Activated B cell treated with CpG ODN at 0.5 μM for 24 hours (primary cell): ENCODE measurements at places on chromosomes 16 and 17.

GRCh38 chr16:10321407-10322387, 64.2 kb upstream of the ATF7IP2 start:
- DNase-seq, result no peak

DNA sequence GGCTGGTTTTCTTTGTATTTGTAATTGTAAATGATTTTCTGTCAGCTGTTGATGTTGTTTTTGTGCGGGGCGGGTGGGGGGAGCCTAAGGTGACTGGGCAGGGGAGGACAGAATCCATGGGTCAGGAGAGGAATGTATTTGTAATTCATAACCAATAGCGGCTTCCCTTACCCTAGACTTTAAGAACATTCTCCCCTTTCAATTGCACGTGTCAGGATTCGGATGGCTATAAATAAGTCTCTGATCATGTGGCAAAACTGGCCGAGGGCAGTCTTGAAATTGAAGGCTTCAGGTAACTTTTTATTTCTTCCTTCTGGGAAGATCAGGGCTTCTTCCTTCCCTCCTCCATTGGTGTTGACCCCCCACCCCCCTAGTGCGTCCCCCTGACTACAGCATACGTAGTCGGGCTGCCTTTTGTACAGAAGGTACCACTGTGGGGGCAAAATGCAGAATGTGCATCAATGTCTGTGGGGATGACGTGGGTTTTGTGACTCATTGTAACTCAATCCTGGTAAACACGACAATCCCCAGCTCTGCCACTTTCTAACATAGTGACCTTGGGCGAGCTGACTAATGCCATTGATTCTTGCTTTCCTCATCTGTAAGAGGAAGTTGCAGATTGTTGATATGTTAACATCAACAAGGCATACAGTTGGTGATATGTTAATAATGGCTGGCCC, 16.2 kb downstream of the MARCHF10 start:
- DNase-seq, result no peak

DNA sequence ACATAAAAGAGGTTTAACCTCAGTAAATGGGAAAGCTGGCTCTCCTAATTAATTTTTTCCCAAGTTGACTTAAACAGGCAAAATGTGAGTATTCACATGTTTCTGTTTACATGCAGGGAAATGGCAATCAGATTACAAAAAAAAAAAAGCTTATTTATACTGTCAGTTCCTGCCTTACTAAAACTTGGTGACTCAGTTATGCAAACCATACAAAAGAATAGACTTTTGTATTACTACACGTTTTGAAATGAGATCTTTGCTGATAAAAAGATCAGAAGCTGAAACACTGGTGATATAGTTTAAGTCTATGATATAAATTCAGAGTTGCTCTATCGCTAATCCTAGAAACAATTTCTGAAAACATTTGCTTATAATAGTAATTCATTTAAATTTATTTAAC, 9.4 kb upstream of the KCNJ2 start:
- no peak for DNase-seq

- DNase-seq, result no peak
Measured at GRCh38 chr16:29302976-29303375, 103.5 kb downstream of the NPIPB11 start.

GRCh38 chr16:11719171-11719570, 23.5 kb downstream of the TXNDC11 start:
- no peak for DNase-seq

DNA sequence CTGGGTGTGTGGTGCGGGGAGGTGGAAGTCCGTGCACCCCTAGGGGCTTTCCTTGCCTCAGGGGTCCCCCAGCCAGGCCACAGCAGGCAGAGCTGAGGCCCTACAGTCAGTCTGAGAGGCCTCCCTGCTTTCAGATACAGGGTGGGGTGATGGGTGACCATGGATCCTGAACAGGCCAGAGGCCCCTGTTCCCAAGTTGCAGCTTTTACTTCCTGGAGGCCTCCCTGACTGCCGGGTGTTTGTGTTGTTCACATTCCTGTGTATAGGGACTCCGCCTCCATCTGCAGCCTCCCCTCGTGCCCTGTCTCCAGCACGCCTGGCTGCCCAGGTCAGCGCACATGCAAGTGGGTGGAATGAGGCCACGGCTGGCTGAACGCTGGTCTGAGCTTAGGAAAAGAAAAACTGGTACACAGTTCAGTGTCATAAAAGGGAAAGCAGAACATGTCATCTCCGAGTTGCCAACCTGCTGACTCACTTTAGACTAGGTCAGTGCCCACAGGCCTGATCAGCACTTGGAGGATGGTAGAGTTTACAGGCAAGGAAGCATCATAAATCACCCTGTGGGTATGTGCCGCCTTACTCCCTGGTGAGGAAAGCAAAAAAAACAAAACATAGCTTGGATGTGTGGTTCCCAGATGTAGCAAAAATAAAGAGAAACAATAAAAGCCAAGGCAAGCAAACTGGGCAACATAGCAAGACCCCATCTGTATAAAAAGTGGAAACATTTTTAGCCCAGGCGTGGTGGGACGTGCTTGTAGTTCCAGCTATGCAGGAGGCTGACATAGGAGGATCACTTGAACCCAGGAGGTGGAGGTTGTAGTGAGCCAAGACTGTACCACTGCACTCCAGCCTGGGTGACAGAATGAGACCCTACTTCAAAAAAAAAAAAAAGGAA, 6.2 kb upstream of the SLC7A6 start:
- DNase-seq, result no peak

DNA sequence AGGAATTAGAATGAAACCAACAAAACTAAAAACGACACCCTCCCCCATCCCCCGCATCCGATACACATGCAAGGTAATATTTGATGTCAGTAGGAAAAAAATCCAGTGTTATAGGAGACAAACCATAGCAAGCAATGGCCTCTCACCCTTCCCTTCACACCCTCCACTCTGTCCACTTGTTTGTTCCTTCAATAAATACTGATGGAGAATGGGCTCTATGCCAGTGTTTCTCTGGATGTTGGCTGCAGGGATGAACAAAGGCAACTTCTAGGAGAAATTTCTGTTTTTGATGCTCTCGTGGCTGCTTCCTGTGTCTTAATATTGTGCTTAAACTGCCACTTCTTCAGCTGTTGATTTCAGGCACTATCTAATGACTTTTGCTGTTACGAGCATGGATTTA, 98.8 kb downstream of the WWOX start:
- no peak for DNase-seq

GRCh38 chr17:14882131-14882530, 383.0 kb downstream of the PMP22 start:
- DNase-seq, result no peak

- DNase-seq, result no peak
Measured at GRCh38 chr17:9221147-9221921, 200.0 kb downstream of the NTN1 start.

DNA sequence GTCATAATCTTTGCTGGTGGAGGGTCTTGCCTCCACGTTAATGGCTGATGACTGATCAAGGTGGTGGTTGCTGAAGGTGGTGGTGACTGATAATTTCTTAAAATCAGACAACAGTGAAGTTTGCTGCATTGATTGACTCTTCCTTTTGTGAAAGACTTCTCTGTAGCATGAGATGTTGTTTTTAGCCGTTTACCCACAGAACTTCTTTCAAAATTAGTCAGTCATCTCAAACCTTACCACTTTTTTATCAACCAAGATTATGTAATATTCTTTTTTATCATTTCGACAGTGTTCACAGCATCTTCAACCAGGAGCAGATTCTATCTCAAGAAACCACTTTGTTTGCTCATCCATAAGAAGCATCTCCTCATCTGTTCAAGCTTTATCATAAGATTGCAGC, 5.9 kb downstream of the UQCRC2 start:
- no peak for DNase-seq

DNA sequence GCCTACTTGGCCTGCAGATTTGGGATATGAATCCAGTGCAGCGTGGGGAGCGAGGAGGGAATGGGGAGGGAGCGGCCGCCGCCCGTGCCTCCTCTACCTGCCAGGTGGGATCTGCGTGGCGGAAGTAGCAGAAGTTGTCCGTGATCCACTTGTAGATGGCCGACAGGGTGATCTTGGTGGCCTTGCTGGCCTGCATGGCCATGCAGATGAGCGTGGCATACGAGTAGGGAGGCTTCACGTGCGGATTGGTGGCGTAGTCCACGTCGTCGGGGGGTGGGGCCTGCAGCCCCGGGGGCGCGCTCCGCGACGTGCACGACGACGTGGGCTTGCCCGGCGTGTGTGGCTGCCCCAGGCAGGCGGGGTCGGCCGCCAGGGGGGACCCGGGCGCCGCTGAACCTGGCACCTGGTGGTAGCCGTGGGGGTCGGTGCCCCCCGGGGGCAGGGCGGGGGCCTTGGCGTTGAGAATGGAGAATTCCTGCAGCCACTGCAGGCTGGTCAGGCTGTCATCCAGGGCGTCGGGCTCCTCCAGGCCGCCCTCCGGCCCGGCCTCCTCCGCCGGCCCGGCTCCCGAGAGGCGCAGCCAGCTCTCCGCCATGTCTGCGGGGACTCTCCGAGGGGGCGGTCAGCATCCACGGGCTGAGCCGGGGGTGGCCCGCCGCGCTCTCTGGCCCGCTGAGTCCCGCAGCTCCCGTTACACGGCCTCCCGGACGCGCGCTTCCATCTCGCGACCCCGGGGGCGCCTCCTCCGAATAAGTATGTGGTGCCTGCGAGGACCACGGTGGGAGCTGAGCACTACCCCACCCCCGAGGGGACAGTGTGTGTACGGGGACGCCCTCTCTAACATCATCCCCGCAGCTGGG, 1.0 kb downstream of the FOXJ1 start:
- DNase-seq, result peak; percentile 53
